ENCODE measurements at places on chromosomes 5 and 9. TPM values are rescaled to one million over a fixed set of nuclear protein-coding genes. Genes with fewer than 3 reads are reported as not detected.

The ANKRD20A1 gene
- total RNA-seq = not detected

The AFF4 gene
- 36.7 TPM for total RNA-seq

The GRIA1 gene
- 0.46 TPM for total RNA-seq

The GDNF gene
- total RNA-seq = 2.3 TPM

The HRCT1 gene
- total RNA-seq = not detected

The GAPT gene
- total RNA-seq = not detected

The PAX5 gene
- total RNA-seq = 0.19 TPM

The GRIN3A gene
- total RNA-seq = not detected

The ASB6 gene
- 24.0 TPM for total RNA-seq

The RMI1 gene
- 3.9 TPM for total RNA-seq

The RNF44 gene
- 6.5 TPM for total RNA-seq

The ZNF883 gene
- total RNA-seq = 1.4 TPM

The FGF18 gene
- not detected for total RNA-seq

The MYOT gene
- total RNA-seq = 292 TPM

Data from gastrocnemius medialis (tissue), 4 donors.